ENCODE measurements at places on chromosomes 2 and 18.

- no peak for DNase-seq
Observed at GRCh38 chr2:102049756-102050443, 58.1 kb downstream of the IL1R2 start.

- DNase-seq, result no peak
Observed at GRCh38 chr2:66699416-66699792, 264.5 kb downstream of the MEIS1 start.

- DNase-seq, result no peak
Observed at GRCh38 chr18:49377742-49378141, 82.7 kb downstream of the DYM start.

DNA sequence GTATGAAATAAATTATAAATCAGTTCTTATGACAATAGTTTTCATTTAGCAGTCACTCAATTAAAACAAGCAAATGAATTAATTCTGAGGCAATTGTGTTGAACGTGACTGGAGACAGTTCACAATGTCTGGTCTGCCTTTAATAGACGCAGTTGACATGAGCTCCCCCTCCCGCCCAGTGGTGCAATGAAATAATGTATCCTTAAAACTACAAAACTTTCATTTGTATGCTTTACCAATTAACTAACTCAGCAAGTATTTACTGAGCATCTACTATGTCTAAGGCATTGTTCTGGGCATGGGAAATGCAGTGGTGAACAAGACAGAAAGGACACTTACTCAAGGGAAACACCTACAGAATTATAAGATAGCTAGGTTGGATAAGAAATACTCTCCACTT lies 3.5 kb upstream of the DSC2 start:
- peak; percentile 2 for DNase-seq

DNA sequence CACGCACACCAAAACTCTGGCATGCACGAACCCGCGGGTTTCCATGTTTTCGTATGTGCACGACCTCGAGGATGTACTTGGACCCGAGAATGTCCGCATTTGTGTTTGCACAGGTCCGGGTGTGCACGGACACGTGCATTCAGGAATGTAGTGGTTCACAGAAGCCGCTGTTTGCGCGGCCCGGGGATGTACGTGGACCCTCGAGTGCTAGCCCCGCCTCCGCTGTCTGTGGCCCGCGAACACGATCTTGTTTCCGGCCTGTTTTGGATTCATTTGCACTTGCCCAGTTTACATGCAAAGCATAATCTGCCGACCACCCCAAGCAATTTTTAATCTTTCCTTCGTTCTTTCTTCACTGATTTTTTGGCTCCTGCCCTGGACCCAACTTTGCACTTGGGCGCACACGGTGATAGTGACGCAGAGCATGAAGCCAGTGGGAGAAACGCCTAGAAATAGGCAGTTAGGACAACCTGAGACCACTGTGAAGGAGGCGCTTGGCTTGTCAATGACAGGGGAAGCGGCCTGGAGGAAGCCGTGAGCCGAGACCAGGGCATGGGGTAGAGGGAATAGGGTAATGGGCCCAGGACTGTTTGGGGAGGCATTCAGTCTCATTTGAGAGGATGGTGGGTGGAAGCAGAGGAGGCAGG lies 45.4 kb upstream of the PTMA start:
- no peak for DNase-seq

GRCh38 chr2:3302751-3303582 lies 74.7 kb downstream of the EIPR1 start:
- DNase-seq, result no peak

- peak; percentile 62 for DNase-seq
Observed at GRCh38 chr2:204505946-204506345, 39.3 kb upstream of the PARD3B start.

- peak; percentile 35 for DNase-seq
Observed at GRCh38 chr2:37344453-37345361, at the start of gene QPCT. QPCT (plus strand) TSS chr2:37344630; CDS start chr2:37344732, 102 bp downstream.

DNA sequence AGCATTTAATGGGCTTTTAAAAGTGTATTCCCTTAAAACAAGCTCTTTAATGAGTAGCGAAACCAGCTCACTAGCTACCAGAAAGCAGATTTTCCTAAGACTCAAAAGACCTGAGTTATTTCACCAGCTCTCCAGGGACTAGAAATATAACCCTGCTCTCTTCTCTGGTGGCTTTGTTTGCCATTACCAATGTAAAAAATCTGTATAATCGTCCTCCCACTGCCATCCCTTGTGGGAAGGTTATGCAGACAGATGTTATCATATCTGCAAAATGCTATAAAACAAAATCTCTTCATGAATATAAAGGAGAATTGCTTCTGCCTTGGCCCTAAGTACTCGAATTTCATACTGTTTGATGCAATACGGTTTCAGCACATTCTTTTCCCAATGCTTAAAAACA lies 335.2 kb downstream of the NUP35 start:
- no peak for DNase-seq

- DNase-seq, result no peak
Observed at GRCh38 chr2:10561288-10562035, 113.3 kb upstream of the ODC1 start.

GRCh38 chr2:120415728-120416509 lies 70.0 kb downstream of the INHBB start:
- DNase-seq, result no peak

DNA sequence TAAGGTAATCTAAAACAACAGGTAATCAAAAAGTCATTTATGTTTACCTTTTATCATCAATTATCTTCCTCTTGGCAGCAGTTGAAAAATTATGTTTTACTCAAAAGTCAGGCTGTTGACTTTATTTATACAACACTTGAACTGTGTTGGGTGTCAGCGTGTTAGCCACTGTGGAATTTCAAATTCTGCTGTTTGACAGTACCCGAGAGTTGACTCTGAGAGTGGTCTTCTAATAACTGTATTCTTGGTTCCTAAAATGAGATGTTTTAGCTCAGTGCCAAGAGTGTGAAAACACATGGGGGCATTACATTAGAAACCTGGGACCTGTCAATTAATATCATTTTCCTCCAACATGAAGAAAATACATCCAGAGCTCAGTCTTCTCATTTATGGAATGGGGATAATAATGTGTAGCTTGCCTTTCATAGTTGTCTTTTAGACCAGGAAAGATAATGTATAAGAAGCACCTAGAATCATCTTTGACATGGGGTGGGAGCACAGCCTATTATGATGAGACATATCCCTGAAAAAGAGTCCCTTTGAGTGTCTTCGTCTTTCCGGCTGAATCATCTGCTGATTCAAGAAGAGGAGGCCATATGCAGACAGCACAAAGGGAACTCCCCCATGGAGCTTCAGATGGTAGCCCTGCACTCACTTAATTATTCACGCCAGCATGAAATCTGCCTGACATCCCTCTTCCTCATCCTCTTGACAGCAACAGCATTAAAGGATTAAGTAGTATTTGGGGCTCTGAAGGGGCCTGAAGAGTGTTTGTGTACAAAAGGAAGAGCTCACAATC lies 89.1 kb downstream of the AFF3 start:
- no peak for DNase-seq

DNA sequence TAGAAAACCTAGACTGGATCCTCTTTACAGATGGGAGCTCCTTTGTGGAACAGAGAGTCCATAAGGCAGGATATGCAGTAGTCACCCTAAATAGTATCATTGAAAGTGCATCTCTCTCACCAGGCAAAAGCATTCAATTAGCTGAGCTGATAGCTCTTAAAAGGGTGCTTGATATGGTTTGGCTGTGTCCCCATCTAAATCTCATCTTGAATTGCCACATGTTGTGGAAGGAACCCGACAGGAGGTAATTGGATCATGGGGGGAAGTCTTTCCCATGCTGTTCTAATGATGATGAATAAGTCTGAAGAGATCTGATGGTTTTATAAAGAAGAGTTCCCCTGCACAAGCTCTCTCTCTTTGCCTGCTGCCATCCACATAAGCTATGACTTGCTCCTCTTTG lies 96.2 kb upstream of the RMP24 start:
- DNase-seq, result no peak

- DNase-seq, result no peak
Observed at GRCh38 chr2:175698061-175698460, 304.0 kb downstream of the LNPK start.

GRCh38 chr2:8039732-8040131 lies 642.1 kb upstream of the ID2 start:
- no peak for DNase-seq

DNA sequence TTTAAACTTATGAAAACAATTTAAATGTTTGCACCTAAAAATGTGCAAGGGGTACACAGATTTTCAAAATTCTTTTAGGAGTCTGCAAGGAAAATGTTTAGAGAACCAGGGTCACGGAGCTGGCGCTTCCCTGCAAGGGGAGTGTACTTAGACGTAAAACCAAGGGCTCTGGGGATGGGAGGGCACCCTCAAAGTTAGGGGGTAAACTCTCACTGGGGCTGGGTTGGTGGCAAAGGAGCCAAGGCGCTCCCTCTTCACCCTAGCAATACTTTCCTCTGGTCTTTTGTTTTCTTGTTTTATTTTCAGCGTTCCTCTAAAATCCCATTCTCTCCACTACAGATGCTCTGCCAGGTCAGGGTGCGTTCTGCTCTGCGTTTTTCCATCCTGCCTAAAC lies 20.0 kb downstream of the TMEM247 start:
- no peak for DNase-seq

DNA sequence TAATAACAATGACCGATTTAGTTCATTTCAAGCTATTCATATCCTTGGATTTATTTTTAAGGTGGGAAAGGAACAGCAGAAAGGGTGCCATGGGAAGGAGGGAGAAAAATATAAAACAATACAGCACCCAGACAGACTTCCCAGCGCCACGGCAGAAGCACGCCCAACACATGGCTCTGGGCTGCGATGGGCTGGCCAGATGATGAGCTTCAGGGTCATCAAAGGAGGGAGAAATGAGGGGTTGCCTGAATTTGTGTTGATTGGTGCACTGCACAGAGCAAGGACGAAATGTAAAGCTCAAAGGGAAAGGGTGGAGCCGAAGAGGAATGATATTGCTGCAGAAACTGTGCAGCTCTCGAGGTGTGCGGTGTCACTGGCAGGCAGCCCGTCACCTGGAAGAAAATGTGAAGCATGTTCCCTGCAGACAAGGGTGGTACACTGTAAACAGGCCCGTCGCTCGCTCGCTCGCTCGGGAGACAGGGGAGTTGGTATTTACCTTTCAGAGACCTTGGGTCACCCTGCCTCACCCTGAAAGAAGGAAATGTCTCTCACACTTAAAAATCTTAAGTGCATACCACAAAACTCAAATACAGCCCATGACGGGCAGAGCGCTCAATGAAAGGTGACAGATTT lies 195.5 kb upstream of the CTAGE1 start:
- DNase-seq, result no peak

DNA sequence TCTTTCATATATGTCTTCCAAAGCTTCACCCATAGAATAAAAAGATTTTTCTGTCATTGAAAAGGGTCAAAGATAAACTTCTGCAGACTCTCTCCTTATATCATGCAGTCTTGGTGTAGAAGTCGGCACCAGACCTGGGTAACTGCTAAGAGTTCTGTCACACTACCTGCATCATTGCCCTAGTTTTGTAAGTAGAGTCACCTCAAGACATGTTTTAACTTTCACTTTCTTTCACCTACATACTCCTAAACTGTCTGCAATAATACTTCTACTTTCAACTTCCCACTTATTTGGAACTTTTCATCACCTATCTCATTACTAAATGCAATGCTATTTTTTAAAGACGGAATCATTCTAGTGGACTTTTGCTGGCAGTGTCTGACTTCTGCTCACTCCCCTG lies 475.6 kb upstream of the VRK2 start:
- DNase-seq, result no peak

- DNase-seq, result no peak
Observed at GRCh38 chr2:135151615-135152014, 99.5 kb downstream of the RAB3GAP1 start.

DNA sequence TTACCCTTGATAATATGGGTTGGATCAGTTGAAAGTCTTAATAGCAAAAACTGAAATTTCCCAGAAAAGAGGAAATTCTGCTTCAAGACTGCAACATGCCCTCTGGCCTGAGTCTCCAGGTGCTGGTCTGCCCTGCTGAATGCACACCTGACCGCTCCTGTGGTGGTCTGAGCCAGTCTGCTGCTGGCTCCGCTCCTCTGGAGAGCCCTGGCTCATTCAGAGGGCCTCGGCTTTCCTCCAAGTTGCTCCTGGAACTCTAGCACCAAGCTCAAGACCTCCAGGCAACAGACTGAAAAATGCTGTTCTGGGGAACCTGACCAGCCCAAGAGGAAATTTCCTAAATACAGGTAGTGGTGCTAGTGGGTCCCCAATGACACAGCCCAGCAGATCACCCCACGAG lies 64.8 kb downstream of the DIPK1C start:
- DNase-seq, result no peak

GRCh38 chr2:42756150-42756775 lies 7.7 kb downstream of the OXER1 start:
- DNase-seq, result no peak

DNA sequence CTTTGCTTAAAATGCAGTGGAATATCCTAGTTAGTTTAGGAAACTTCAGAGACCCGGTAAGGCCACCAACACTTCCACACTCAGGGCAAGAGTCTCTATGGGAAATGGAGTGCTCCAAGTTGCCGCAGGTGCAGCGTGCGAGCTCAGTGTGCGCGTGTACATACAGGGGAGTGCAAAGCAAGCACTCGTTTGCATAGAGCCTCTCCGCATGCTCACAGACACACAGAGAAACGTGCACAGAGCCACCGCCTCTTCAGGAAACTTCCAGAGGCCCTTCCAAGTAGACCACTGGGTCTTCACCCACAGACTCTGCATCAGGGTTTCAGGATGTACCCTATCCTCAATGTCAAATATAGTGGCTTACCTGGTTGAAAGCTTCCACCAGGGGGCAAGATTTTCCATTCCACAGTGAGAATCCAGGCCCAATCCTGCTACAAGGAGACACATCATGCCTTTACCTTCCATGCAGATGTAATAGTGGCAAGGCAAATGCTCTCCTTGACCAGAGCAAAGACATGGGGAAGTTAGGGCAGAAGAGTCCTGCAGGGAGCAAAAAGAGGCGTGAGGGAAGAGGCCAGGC lies 513.0 kb upstream of the MYT1L start:
- DNase-seq, result no peak

GRCh38 chr18:76458522-76459311 lies 36.3 kb downstream of the ZNF516 start:
- no peak for DNase-seq

DNA sequence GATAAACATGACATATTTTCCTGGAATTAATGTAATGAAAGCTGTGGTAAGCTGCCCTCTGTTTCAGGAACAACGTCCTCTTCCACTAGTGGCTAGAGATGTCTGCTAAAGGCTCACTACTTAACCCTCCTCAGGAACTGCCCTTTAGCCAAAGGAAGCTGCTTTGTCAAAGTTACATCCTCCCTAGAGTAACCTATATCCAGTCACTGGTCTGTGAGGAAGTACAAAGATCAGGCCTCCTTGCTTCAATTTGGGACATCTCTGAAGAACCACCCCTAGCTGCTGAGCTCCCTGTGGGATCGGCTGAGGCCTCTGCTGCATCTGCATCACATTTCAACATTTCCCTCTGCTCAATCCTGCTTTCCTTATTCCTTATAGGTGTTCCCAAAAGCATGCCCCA lies 107.8 kb downstream of the PRELID3A start:
- DNase-seq, result no peak

GRCh38 chr18:26185267-26185666 lies 41.0 kb upstream of the TAF4B start:
- no peak for DNase-seq

DNA sequence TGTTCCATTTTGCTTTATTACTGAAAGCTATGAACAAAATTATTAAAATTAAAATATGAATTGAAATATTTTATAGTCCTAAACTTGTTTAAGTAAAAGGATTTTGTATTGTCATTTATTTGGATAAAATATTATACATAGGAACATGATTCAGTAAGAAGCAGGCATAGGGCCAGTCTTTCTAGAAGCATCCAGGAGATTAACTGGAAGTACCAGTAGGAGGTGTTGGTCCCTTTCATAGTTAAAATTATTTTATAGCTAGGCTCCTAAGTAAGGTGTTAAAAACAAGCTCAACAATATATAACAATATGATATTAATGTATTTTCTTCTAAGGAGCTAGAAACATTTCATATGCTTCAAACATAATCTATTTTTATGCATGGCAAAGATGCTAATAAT lies 43.7 kb downstream of the FIGN start:
- DNase-seq, result no peak
